ENCODE measurements at places on chromosomes 13 and 19. TPM values are rescaled to one million over a fixed set of nuclear protein-coding genes. Genes with fewer than 3 reads are reported as not detected.

EPN1 gene
- total RNA-seq = 251 TPM

ZNF708 gene
- total RNA-seq = 13.1 TPM

ONECUT3 gene
- not detected for total RNA-seq

LILRA1 gene
- 0.76 TPM for total RNA-seq

CERS1 gene
- 0.39 TPM for total RNA-seq

Measured in mucosa of descending colon (tissue), 3 donors.